ENCODE measurements at places on chromosomes 13 and 19.

GRCh38 chr19:18346091-18346490 is 5.7 kb downstream of the PGPEP1 start:
- DNase-seq = no peak

GRCh38 chr13:113759525-113760137 is 605 bp downstream of the TMEM255B start:
- no peak for DNase-seq

GRCh38 chr19:56071151-56071550 is 49.9 kb downstream of the ZNF787 start:
- DNase-seq = peak; percentile 16

DNA sequence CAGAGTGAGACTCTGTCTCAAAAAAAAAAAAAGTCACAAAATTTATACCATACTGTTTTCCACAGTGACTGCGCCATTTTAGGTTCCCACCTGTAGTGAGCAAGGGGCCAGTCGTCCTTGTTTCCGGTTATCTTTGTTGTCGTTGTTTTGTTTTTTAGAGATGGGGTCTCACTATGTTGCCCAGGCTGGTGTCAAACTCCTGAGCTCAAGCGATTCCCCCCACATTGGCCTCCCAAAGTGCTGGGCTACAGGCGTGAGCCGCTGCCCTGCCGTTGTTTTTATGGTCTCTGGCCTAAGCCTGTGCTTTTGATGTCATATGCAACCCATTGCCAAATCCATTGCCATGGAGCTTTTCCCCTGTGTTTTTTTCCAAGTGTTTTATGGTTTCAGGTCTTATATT is 3.3 kb downstream of the UPF3A start:
- no peak for DNase-seq

GRCh38 chr13:66635526-66635925 is 594.6 kb downstream of the PCDH9 start:
- DNase-seq = peak; percentile 3

DNA sequence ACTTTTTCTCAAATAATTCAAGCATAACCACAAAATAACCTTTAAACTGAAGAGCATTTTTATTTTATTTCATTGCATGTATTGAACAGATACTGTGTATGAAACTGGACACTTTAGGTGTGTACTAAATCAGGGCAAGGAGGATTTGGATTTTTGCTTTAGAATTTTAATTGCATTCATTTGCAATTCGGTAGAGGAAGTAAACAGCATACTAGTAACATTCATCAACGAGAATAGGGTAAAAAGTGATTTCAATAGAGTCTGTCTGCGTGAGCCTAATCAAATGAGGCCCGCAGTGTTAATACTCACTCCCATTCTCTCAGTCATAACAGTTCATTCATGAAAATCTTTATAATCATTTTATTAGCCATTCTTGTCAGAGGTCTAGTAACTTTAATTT is 200.2 kb downstream of the SPRY2 start:
- DNase-seq = no peak
